Activated CD4-positive, alpha-beta T cell treated with anti-CD3 and anti-CD28 coated beads, Interleukin-2, amount 50 U/mL, for 24 hours (primary cell): ENCODE measurements at places on chromosomes 3 and 15.

- DNase-seq, result no peak
Measured at GRCh38 chr15:90105521-90105920, 3.3 kb upstream of the IDH2 start.

DNA sequence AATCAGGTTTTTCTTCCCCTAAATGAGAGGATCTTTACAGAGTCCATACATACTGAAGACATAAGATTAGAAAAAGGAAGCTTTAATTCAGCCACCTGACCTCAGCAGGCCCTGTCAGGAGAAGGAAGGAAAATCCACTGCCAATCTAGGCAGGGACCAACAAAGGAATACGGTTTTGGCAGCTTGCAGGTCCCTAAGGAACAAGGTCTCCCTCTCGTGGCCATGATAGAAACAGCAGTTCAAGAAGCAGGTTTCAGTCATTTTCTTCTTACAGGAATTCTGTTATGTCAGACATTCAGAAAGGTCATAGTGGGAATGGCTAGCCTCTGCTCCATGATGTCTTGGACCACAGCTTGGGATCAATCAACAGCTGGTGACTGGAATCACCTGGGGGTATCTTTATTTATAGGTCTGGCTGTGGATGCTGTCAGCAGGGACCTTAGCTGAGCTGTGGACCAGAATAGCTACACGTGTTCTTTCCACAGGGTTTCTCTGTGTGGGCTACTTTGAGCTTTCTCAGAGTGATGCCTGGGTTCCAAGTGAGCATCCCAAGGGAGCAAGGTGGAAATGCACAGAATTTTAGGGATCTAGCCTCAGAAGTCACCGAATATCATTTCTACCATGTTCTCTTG lies 9.4 kb upstream of the CMSS1 start:
- peak; percentile 17 for DNase-seq

GRCh38 chr3:66980791-66981190 lies 17.3 kb upstream of the KBTBD8 start:
- no peak for DNase-seq

DNA sequence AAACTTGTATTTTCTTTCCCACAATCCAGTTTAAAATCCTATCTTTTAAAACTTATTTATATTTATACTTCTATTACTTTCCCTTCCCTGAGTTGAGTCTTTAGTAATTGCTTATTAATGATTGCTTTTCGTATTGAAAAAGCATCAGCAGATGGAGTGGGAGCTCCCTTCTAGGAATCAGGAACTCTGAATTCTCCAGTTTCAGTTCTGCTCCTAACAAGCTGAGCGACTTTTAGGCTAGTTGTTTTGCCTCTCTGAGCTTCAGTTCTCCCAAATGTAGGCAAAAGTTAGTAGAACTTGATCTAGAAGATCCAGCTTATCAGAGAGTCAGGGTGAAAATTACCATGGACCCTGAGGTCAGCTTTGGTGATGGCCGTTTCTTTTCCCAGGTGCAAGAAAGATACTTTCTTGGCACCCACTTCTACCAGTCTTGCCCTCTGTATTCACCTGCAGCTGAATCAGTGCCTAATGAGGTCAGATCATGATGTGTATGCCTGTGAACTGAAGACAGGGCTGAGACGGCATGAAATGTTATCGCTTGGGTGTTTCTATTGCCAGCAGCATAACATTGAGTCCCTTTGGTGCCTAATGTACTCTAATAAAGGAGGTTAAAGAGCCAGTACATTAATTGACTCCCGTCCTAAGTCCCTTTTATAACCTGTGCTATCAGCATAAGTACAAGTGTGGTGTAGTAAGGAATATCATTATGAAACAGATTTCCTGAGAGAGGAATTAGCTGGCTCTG lies 194.5 kb upstream of the TBC1D5 start:
- DNase-seq, result no peak

DNA sequence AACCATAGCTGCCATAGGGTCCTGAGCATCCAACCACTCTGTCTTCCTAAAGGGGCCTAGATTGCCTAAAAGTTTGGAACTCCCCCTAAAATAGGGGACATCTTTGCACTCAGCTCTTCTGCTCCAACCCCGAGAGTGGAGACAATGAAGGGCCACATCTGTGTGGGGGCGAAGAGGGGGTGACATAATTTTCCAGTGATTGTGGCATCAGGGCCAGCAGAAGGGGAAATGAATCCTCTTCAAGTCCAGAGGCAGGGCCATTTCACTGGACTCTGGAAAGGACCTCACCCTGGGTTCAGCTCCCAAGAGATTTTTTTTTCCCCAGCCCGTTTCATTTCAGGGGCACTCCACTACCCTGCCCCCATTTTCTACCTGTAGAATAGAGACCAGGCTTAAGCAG lies 4.6 kb upstream of the ANKRD63 start:
- DNase-seq, result no peak

GRCh38 chr15:32790352-32790999 lies 72.7 kb downstream of the GREM1 start:
- DNase-seq, result no peak

DNA sequence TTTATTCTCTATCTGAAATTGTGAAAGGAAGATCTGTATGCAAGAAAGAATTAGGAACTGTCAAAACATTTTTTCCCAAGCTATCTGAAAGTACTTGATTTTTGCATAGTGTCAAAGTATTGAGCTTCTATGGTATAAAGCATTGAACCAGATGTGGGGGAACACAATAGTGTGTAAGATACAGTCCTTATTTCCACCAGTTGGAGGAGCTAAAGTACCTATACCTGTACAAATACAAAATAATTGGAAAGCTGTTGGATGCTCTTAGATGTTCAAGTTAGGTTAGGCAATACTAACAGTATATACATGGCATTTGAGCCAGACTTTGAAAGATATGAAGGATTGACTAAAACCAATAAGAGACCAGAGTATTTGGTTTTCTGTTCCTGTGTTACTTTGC lies 148.4 kb downstream of the B3GALNT1 start:
- DNase-seq, result no peak

DNA sequence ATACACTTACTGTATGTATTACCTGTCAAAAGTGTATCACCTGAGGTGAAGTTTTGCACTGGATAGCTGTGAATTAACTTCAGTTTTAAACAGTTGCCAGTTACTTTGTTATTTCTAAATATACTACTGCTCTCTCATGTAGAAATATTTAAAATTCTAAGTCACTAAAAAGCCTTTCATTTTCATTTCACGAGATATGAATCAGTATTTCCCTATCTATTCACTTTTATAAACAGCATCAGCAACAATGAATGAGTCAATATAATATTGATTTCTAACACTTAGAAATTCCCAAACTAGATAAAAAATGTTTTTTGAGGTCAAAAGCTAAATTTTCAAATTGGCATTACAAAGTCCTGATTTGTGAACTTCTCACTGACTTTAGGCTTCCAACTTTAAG lies 32.6 kb downstream of the UBE3A start:
- DNase-seq, result no peak

DNA sequence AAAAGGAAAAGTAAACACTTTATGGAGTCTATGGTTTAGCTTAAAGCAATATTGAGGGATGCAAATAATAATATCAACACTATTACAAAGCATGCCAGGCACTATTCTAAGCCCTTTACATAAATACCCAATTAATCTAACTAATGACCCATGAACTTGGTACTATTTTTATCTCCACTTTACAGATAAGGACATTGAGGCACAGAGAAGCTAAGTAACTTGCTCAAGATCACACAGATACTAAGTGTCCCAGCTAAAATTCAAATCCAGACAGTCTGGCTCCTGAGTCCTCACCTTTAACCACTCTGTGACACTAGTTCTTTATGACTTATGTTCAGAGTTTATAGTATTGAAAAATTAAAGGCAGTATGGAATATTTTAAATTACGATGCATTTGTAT lies 5.6 kb downstream of the MBD4 start:
- no peak for DNase-seq

DNA sequence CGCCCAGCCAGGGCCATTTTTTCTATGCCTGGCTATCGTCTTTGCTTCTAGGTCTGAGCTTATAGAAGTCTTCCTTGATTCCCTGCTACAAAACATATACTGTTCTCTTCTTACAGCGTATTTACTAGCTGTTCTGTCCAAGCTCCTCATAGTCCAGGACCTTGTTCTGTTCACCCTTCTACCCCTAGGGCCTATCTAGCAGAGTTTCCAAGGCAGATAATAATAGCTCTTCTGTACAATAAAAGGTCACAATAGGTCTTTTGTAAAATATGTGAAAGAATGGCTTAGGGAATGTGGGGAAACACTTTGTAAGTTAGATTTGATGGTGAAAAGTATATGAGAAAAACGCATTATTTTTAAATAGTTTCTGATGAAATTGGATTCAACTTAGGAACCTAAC lies 158.2 kb downstream of the P3H2 start:
- no peak for DNase-seq

GRCh38 chr3:125098611-125099291 lies 43.0 kb upstream of the HEG1 start:
- DNase-seq, result no peak
